ENCODE measurements at places on chromosomes 1 and 21. TPM values are rescaled to one million over a fixed set of nuclear protein-coding genes. Genes with fewer than 3 reads are reported as not detected.

DNA sequence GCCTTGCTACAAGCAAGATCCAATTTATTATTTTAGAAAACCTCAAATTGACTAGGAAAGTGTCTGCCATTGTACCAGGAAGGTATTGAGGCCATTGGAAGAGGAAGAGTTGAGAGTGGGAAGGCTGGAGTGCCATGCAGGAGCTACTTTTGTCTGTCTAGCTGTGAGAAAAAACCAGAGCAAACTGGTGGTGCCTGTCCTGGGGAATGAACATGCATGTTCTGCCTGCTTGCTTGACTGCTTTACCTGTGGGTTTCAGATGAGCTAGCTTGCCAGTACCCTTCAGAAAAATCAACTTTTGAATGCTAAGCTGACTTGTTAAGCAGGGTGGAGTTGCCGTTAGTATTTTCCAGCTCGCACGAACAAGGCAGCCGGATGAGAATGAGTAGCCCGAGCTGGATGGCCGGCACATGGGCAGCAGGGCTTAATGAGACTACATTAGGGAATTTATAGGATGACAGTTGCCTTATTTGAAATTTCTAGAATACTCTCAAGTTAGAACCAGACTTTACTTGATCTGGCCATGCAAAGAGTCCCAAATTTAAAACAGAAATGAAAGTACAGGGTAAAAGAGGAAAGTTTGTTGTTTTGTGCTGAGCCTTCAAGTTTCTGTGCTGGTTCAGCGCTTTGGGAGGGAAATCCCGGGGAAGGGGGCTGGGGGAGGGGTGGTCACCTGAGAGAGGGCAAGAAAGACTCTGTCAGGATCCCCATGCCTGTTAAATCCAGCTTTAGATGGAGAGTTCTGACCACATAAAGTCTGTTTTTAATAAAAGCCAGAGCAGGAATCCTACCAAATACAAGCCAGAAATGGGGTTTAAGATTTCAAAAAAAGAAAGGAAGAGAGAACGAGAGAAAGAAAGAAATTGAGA is 29.6 kb upstream of the C1orf105 start:
- peak; percentile 68 for DNase-seq

Gene DIPK1A
- total RNA-seq: 29.0 TPM

Gene CA6
- total RNA-seq: not detected

Gene NFASC
- 36.9 TPM for total RNA-seq

Gene CR1
- under 0.01 TPM for total RNA-seq

Gene UHMK1
- total RNA-seq: 51.4 TPM

DNA sequence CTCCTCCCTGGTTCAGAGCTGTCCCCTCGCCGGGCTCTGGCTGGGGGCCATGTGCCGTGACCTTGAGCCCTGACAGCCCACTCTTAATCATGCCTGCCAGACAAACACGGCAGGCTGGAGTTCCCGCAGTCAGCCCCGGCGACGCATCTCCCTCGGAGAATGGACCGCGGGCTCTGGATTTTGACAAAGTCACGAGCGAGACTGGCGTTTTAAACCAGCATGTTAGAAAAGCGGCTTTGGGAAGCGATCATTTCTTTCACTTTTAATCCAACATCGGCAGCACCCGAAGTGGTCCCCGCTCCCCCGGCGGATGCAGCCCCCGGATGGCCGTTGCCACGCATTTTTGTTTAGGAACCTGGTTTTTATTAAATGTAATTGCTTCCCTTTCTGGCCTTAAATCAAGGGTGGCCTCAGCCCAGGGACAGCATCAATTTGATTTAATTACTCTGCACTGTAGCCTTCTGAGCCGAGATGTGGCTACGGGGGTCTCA is 70.9 kb downstream of the PRDM16 start:
- no peak for DNase-seq

Gene NSL1
- total RNA-seq: 28.2 TPM

Gene ATP5PF
- total RNA-seq: 36.2 TPM

DNA sequence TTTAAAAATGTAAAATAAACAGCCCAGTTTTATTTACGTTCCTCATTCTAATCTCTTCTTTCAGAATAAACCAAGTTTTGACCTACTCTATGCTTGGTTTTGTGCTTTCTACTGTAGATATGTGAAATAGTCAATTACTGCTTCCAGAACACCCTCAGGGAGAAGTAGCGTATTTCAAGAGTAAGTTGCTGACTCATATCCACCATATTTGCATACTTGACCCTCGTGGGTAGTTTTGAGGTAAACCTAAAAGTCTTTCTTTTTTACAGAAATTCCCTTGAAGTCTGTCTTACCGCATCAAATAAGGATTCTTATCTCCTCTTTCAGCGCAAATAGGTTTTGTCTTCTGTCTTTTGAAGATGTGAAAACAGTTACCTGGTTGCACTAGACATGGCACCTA is 1.4 kb upstream of the OR2L3 start:
- no peak for DNase-seq

GRCh38 chr1:8555582-8555981 is 237.7 kb downstream of the SLC45A1 start:
- no peak for DNase-seq

GRCh38 chr21:41369105-41369919 is 7.5 kb downstream of the MX2 start:
- no peak for DNase-seq

Gene CAPN2
- total RNA-seq: 341 TPM

DNA sequence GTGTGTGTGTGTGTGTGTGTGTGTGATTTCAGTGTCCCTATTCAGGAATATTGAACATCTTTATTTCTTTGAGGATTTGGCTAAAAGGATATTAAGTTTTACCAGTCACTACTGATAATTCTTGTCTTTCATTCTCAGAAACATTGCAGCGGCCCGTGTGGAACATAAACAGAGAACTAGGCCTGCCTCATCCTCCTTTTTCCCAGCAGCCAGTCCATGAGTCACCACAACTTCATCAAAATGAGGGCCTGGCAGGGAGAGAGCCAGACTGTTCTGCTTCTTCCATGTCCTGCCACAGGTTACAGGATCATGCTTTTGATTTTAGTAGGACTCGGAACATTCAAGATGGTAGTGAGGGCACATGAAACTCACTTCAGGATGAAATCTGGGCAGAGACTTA is 50.7 kb downstream of the LRIG2 start:
- peak; percentile 83 for DNase-seq

GRCh38 chr1:175232335-175232734 is 39.8 kb upstream of the KIAA0040 start:
- no peak for DNase-seq

- no peak for DNase-seq
Measured at GRCh38 chr1:17194133-17194475, 10.8 kb upstream of the PADI1 start.

- peak; percentile 87 for DNase-seq
Measured at GRCh38 chr1:220962031-220962751, 82.9 kb downstream of the HLX start.

Gene AMY2B
- 6.2 TPM for total RNA-seq

- no peak for DNase-seq
Measured at GRCh38 chr1:7646164-7646563, 124.9 kb upstream of the VAMP3 start.

Gene C1QC
- 2.2 TPM for total RNA-seq

- DNase-seq: no peak
Measured at GRCh38 chr1:209873067-209873799, 45.5 kb downstream of the UTP25 start.

Gene MEF2D
- total RNA-seq: 12.4 TPM

GRCh38 chr1:12152113-12152891 is 14.5 kb upstream of the TNFRSF1B start:
- DNase-seq: peak; percentile 22

DNA sequence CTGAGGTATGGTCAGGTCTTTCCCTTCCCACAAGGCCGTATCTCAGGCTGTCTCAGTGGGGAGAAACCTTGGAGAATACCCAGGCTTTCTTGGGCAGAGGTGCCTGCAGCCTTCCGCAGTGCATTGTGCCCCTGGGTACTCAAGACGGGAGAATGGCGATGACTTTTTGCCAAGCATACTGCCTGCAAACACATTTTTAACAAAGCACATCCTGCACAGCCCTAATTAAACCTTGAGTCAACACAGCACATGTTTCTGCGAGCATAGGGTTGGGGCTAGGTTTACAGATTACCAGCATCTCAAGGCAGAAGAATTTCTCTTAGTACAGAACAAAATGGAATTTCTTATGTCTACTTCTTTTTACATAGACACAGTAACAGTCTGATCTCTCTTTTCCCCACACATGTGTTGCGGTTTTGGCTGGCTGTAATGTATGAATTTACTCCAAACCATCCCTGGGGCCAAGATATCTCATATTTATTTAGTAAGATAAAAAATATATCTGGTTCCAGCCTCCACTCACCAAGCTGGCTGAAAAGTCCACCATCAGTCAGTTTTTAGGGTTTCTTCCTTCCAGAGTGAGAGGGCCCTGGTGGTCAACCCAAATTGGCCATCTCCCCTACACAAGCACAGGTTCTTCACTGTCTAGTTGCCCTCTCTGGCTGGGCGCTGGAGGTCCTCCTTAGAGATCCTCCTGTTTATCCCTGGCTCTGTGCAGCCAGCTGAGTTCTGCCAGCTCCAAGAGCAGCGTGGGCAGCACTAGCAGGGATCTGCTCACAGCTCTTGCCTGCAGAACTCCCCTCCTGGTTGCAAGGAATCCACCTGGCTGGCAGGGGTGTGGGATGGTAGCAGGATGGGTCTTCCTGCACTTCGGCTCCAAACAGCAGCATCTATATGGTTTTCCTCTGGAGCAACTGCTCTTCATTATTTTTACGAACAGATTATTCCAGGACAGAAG is 2.6 kb downstream of the FAAH start:
- DNase-seq: peak; percentile 37

DNA sequence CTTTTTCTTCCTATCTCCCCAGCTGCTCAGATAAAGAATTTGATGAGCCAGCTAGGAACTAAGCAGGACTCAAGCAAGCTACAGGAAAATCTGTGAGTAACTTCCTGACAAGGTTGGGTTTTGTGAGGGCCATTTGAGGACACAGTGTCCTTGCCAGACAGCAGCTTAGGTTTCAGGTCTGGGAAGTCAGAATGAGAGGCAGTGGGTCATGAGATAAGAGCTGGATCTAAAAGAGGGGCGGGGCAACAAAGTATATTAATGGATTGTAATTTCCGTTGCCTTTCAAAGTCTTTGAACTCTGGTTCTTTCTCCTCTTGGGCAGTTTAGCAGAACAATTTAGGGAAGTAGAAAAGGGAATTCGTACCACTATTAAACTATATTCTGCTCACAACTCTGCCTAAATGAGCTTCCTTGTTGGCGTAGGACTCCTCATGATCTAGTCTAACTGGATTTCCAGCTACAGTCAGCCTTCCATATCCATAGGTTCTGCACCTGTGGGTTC is 16.6 kb downstream of the STX12 start:
- no peak for DNase-seq

Gene PI4KB
- 43.3 TPM for total RNA-seq

- DNase-seq: peak; percentile 93
Measured at GRCh38 chr1:9371391-9371935, 78.8 kb downstream of the SPSB1 start.

Gene TESK2
- total RNA-seq: 6.2 TPM

DNA sequence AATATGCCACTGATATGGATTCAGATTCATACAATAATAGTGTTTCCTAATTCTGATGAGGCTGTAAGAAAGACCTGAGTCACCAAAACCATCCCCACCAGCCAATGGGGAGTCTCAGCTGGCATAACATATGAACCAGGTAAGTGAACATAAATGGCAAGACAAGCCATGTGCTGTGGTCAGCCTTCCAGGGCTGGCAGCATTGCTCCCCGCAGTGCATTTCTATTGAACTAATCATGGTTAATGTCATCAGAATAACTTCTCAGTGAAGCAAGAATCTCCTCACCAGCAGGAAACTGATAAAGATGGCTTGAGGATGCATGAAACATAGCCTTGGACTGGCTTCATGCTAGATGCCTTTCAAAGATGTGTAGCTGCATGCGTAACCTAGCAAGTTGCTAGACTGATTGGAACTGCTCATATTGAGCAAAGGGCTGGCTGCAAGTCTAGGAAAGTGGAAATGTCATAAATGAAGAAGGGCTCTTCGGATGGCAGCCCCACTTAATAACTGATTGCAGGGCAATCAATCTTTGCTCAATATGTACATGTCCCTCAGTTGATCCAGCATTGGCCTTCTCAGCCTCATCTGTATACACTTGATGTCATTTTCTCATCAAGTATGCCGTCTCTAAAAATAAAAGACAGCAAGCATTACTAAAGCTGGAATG is 88.0 kb downstream of the NTNG1 start:
- DNase-seq: no peak

DNA sequence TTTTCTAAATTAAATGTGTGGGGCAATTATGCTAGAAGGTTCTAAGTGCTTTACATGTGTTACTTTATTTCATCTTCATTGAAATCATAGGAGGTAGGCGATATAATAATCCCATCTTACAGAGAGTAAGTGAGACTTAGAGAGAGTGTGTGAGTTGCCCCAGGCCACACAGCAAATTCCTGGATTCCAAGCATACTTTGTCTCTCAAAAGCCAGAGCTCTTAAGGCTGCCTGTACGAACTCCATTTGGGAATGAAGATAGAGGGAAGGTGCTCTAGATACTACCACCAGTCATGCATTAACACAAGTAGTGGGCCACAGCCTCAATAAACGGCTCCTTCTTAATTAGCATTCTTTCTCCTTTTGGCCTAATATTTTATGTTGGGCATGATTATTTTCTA is 170.1 kb downstream of the SIPA1L2 start:
- no peak for DNase-seq

- DNase-seq: peak; percentile 99
Measured at GRCh38 chr21:44817914-44818639, at the start of gene SUMO3. Gene SUMO3 (minus strand): TSS chr21:44818062. CDS start chr21:44817968, 94 bp downstream.

- DNase-seq: peak; percentile 88
Measured at GRCh38 chr1:15178571-15179484, 25.3 kb downstream of the TMEM51 start.

Gene ESRRG
- total RNA-seq: not detected

GRCh38 chr1:67632356-67632755 is 52.6 kb upstream of the GADD45A start:
- DNase-seq: no peak

Gene SPRR3
- not detected for total RNA-seq

- DNase-seq: no peak
Measured at GRCh38 chr1:246786606-246787238, 62.5 kb downstream of the SCCPDH start.

GRCh38 chr1:101181930-101182329 is 54.9 kb upstream of the S1PR1 start:
- DNase-seq: no peak

- no peak for DNase-seq
Measured at GRCh38 chr1:12457771-12458170, 160.2 kb downstream of the DHRS3 start.

- no peak for DNase-seq
Measured at GRCh38 chr21:14591377-14591776, 45.3 kb upstream of the SAMSN1 start.

Gene S100A8
- total RNA-seq: not detected

DNA sequence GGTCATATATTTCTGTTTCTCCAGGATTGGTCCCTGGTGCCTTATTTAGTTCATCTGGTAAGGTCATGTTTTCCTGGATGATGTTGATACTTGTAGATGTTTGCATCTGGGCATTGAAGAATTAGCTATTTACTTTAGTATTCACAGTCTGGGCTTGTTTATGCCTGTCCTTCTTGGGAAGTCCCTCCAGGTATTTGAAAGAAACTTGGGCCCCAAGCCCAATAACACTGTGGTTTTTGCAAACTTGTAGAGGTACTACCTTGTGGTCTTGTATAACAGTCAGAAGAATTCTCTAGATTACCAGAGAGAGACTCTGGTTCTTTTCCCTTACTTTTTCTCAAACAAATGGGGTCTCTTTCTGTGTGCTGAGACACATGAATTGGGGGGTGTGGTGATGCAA is 251.4 kb upstream of the B3GALT2 start:
- no peak for DNase-seq

- no peak for DNase-seq
Measured at GRCh38 chr21:45080639-45081414, 6.4 kb downstream of the ADARB1 start.

GRCh38 chr1:23132033-23132432 is 36.6 kb downstream of the LUZP1 start:
- DNase-seq: no peak

Gene PLA2G2C
- total RNA-seq: not detected
